LoVo (cell line): ENCODE measurements at places on chromosomes 5 and 9.

- DNase-seq: no peak
Measured at GRCh38 chr9:15936306-15936921, 383.6 kb downstream of the CCDC171 start.

DNA sequence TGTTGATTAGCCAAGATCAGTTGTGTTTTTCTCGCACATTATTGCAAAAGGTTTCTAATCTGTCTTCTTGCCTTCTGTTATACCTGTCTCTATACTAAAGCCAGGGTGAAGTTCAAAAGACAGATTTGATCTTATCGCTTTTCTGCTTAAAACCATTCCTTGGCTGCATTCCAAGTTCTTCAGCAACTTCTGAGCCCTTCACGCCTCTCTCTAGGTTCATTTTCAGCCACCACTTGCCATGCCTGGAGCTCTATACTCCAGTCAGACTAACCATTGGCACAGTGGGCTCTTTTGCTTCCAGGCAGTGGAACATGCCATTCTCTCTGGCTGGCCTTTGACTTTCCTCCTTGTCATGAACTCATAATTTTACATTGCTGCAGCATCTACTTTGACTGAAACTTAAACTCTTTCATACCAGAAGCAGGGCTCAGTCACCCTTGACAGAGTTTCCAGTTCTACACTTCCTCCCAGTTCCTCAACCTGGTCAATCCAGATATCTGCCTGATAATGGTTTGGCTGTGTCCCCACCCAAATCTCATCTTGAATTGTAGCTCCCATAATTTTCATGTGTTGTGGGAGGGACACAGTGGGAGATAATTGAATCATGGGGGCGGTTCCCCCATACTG is 114.4 kb downstream of the SLC12A2 start:
- no peak for DNase-seq

- DNase-seq: no peak
Measured at GRCh38 chr5:5326115-5326758, 96.2 kb upstream of the ICE1 start.

- DNase-seq: no peak
Measured at GRCh38 chr9:76835571-76836283, 70.2 kb downstream of the PRUNE2 start.

GRCh38 chr9:130606887-130607600 is 27.7 kb downstream of the FUBP3 start:
- DNase-seq: peak; percentile 18

- no peak for DNase-seq
Measured at GRCh38 chr5:14481349-14481748, 100.2 kb upstream of the OTULINL start.

DNA sequence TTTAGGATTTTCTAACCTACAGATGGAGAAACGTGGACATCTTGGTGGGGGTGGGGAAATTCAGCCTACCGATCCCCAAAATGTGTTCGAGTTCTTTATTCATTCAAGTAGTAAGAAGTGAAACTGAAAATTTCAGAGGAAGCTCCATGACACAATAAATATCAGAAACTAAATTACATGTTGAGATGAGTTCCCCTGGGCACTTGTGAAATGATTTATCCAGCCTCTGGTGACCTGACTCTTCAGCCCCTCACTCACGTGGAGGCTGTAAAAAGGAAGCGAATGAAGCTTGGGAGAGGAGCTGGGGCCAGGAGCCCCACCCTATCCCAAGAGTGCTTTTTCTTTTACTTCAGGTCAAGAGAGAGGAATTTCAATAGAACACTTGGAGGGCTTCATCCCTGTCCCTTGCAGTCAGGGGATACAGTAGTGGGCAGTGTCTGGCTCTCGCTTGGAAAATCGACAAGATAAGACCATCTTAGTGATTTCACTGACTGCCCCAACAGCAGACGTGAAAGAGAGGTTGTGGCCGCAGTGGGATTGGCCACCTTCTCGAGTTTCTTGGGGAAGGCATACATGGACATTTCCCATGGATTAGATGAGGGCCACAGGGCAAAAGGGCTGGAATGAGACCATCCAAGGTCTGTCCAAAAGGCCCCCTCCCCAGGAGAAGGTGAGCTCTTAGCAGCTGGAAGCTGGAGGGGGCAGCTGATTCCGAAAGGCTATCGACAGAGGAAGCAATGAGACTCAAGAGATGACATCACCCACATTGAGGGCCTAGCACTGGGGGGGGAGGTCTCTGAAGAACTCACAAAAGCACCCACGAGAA is 76.8 kb upstream of the SH3PXD2B start:
- DNase-seq: no peak
